ENCODE measurements at places on chromosomes 12 and 14. TPM values are rescaled to one million over a fixed set of nuclear protein-coding genes. Genes with fewer than 3 reads are reported as not detected.

RD3L gene
- total RNA-seq: not detected

LRCOL1 gene
- 0.68 TPM for total RNA-seq

KRT1 gene
- 18.1 TPM for total RNA-seq

ADAM21 gene
- not detected for total RNA-seq

GNB3 gene
- total RNA-seq: 2.3 TPM

ANKRD33 gene
- not detected for total RNA-seq

OR6J1 gene
- not detected for total RNA-seq

RHEBL1 gene
- total RNA-seq: 1.1 TPM

OR6C70 gene
- not detected for total RNA-seq

BDKRB2 gene
- total RNA-seq: 1.2 TPM

NANOG gene
- total RNA-seq: 0.05 TPM

SYNE2 gene
- 390 TPM for total RNA-seq

KRT84 gene
- total RNA-seq: not detected

MGAT4C gene
- total RNA-seq: 2.6 TPM

SNRPF gene
- total RNA-seq: 7.4 TPM

MSI1 gene
- total RNA-seq: 8.2 TPM

NGB gene
- 0.91 TPM for total RNA-seq

ANO4 gene
- total RNA-seq: 8.5 TPM

BEST3 gene
- 0.85 TPM for total RNA-seq

TNFRSF1A gene
- total RNA-seq: 91.1 TPM

OTOGL gene
- total RNA-seq: 0.74 TPM
